Karpas-422 (cell line): ENCODE measurements at places on chromosomes 16 and 17.

DNA sequence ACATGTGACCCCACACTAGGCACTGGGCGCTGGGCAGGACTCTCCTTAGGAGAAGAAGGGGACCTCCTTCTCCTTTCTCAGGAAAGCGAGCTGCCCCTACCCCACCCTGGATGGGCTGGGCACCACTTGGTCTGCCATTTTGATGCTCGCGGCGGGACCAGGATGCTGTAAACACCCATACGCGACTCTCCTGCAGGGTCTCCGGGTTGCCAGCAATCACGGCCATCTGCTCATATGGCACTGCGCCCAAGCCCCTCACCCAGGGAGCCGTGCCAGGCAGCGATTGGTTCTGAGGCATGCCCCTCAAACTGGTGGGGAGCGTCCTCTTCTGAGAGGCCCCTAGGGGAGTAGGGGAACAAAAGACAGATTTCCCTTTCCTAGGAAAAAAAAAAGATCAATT is 99.0 kb downstream of the C16orf78 start:
- no peak for DNase-seq

- no peak for DNase-seq
These were observed 39.6 kb upstream of the PSMD7 start for GRCh38 chr16:74257061-74257460.

DNA sequence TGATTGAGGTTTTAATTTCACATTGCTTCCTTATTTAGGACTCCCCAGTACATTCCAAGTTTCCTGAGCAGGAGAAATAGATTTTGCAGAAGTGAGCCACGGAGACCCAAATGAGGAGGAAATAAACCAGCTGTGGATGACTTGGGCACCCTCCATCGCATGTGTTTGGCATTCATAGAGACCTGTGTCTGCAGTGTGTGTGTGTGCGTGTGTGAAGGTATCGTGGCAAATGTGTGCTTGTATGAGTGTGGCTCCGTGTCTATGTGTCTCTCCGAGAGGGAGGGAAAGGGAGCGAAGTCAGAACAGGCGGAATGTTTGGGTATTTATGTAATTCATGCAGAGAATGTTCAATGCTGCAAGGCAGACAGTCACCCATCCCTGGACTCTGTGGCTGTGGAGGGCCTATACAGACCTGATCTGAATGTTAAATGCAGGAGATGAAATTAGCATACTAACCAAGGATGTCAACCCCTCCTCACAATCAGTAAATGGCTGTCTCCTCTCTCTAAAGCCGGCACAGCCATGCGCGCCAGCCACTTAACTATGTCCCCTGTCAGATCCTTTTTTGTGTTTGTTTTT is 186.0 kb upstream of the ZFHX3 start:
- DNase-seq: no peak

DNA sequence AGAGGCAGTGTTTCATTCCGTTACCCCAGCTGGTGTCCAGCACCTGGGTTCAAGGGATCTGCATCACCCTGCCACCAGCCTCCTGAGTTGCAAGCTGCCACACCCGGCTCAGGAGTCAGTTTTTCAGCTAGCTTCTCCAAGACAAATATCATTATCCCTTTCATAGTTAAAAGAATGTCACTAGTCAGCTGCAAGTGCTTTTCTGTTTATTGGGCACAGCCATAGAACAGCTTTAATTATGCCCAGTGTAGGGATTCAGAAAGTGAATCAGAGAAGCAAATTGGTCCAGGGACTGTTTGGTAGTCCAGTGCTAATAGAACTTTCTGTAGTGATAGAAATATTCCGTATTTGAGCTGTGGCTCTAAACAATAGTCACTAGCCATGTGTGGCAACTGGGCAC is 2.9 kb upstream of the AOC3 start:
- no peak for DNase-seq

GRCh38 chr16:47888142-47888541 is 267.7 kb downstream of the ABCC12 start:
- no peak for DNase-seq

GRCh38 chr17:81870131-81870980 is 781 bp downstream of the ARHGDIA start:
- DNase-seq: peak; percentile 78

GRCh38 chr17:69358688-69359596 is 32.0 kb upstream of the ABCA5 start:
- peak; percentile 86 for DNase-seq

DNA sequence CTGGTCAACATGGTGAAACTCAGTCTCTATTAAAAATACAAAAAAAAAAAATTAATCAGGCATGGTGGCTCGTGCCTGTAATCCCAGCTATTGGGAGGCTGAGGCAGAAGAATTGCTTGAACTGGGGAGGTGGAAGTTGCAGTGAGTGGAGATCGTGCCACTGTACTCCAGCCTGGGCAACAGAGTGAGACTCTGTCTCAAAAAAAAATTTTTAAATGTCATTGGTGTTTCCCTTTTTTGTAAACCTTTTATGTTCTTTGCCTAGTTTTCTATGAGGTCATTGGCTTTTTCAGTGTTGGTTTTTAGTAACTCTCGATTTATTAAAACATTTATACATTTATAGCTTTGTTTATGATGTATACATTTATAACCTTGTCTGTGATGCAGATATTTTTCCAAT is 18.2 kb downstream of the NLRC5 start:
- DNase-seq: no peak

DNA sequence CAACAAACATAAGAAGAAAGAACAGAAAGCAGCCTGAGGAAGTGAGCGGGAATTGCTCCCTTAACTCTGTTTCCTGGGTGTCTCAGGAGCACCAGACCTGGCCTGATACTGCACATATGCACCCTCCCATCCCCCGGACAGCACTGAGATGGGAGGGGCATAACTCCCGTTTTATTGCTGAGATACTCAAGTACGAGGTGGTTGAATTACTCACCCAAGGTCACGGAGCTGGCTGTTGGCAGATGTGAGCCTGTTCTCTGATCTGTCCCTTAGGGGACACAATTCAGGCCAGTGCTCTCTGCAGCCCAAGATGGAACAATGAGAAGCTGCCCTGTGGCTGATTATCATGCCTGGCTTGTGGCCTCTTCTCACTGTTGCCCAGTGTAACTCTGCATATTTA is 9.1 kb upstream of the MED9 start:
- DNase-seq: no peak

GRCh38 chr17:40298726-40299125 is 10.3 kb upstream of the RARA start:
- no peak for DNase-seq

DNA sequence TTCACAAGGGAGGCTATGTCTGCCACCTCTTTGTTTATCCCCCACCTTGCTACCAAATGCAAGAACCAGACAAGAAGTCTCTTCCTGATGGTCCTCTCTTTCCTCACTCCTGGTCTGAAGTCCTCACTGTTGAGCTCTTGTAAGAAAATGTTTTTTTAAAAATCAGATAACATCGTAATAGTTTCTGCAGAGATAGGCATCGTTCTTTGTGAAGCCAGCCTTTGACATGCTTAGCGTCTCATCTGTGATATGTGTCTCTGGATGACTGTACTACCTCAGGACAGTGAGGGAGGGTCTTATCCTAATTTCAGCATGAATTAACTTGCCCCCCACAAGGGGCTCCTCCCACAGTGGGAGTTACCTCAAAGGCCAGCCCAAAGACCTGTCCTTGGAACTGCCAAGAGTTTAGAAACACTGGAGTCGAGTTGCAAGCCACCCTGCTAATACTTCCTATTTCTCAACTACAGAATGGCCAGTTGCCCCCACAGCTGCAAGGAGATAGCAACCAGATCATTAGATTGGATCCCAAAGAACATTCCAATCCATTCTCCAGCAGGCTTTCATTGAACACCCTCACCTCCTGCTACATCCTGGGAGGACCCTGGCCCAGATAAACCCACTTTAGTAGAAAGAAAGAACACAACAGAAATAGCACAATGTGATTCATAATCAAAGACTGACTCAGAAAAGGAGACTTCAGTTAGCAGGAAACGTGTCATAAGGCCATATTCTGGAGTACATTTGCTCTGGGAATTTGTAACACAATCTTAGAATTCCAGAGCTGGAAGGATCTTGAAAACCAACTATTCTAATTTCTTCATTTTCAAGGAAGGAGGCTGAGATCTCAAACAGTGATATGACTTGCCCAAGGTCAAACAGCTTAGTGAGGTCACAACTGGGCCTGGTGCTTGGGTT is 151.0 kb downstream of the IRX3 start:
- DNase-seq: no peak

GRCh38 chr16:81542609-81543570 is 98.3 kb downstream of the CMIP start:
- DNase-seq: no peak

- no peak for DNase-seq
These were observed 18.9 kb downstream of the COG1 start for GRCh38 chr17:73211745-73212144.

DNA sequence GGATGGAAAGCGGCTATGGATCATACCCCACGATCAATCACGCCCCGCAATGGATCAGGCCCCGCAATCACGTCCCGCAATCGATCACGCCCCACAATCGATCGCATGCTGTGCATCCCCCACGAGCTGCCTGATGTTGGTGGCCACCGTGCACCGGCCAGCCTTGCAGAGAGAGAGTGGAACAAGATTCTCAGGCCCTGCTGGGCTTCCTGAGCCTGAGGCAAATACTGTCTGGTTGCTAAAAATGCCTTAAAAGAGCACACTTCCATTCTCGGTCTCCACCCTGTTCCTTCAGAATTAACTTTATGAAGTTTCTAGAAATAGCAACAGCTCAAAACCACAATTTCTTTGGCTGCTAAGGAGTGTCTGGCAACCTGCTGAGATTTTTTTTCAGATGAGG is 81.5 kb downstream of the VPS53 start:
- DNase-seq: peak; percentile 26

- no peak for DNase-seq
These were observed 129.4 kb downstream of the ZNF778 start for GRCh38 chr16:89346869-89347268.

GRCh38 chr17:19274893-19275292 is 37.7 kb downstream of the EPN2 start:
- no peak for DNase-seq

- no peak for DNase-seq
These were observed 4.0 kb downstream of the CBX2 start for GRCh38 chr17:79781736-79782575.

DNA sequence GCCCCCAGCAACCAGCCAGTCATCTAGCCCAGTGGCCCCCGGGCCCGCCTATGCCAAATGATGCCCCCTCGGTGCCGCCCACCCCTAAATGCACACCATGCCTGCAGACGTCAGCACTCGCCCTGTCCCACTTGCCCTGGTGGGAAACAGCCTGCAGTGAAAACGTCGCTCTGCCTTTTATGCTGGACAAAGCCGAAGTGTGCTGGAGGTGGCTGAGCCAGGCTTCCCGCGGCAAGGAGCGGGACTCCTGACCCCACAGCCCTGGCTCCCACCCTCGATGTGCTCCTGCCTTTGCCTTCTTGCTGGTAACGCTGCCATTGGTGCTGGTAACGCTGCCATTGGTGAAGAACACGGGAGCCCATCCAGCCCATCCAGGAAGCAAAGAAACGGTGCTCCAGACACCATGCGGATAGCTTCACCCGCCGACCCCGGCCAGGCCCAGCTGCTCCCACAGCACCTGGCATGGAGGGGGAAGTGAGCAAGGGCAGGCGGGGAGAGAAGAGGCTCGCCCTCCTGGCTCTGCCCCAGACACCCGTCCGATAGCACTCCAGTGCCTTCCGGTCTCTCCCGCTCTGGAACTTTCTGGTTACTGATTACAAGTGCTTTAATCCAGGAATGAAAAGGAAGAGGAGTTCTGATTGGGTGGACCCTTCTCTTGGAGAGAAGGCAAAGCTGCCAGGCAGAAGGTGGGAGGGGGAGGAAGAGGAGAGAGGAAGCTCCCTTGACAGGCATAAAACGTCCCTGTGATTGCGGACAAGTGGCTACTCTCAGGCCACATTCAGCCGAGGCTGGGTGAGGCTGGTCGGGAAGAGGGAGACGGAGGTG is 4.0 kb upstream of the BAIAP2 start:
- no peak for DNase-seq

GRCh38 chr16:83338941-83339340 is 468.8 kb upstream of the HSBP1 start:
- no peak for DNase-seq

GRCh38 chr17:77880711-77881450 is 77.6 kb upstream of the TNRC6C start:
- DNase-seq: no peak
